NCI-H1105 (cell line): ENCODE measurements at places on chromosomes 5 and 9.

DNA sequence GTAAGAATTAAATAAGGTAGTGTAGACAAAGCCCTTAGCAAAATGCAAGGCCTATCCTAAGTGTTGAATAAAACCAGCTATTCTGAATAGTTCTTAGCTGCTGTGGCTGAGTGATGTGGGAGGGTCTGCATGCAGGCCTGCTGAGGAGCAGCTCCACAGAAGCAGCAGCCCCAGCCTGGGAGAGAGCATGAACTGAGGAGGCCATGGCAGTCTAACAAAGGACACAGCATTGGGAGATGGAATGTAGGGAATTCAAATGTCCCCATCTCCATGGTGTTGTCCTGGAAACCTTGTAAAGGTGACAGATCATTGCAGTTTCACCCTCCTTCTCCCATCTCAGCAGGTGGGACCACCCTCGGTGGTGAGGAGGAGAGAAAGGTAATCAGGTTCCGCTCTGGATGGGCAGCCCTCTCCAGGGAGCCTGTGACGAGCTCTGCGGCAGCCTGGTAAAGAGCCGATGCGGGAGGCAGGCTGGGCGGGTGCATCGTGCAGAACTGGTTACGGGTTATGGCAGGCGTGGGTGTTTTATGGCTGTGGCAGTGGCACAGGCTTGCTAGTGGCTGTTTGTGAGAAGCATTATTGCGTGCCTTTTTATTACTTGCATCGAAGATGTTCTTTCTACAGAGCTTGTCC is 199.9 kb upstream of the GLRA1 start:
- no peak for DNase-seq

DNA sequence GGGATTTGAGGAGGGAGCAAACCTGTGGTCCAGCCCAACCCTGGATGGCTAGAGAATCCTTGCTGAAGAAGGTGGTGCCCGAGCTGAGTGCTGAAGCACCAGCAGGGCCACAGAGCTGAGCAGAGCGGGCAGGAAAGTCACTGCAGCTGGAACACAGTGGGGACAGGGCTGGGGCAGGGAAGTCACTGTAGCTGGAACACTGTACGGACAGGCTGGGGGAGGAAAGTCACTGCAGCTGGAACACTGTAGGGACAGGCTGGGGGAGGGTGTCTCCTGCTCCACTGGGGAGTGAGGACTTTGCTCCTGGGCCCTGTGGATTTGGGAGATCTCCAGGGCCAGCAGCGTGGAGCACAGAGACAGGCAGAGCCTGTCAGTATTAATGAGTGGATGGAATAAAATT is 9.0 kb upstream of the SUSD3 start:
- no peak for DNase-seq

DNA sequence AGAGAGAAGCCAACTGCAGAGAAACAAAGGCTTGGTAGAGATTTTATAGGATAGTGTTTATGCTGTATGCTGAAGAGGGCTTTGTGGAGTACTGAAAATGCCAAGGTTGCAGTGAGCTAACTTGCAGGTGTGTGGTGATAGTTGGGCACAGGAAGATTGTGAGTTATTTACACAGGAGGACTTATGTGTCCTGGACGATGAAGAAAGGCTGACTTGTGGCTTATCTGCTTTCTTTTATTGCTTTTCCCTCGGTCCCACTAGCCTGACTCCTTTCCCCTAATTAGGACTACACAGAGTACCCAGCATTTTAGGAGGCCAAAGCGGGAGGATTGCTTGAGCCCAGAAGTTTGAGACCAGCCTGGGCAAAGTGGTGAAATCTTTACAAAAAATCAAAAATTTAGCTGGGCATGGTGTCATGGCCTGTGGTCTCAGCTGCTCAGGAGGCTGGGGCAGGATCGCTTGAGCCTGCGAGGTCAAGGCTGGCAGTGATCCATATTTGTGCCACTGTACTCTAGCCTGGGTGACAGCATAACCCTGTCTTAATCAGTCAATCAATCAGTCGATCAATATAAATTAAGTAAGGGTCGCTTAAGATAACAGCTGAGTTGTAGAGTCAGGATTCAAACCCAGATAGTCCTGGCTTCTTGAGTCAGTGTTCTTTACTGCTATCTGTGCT is 61.9 kb downstream of the UBE2R2 start:
- no peak for DNase-seq

DNA sequence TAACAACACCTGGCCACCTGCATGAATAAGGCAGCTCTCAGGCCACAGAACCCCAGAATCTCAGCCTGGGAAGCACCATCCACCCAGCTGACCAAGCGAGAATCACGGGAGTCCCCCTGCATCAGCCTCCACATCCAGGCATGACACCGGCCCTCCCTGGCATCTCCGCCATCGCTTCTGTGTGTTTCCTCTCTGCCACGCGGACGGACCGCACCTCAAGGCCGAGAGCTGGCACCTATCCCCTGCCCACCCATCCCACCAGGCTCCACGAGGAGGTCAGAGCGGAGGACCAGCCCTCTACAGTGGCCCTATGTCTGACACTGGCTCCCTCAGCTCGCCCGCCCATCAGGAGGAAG is 134.7 kb downstream of the COL23A1 start:
- DNase-seq, result no peak

- DNase-seq, result no peak
Observed at GRCh38 chr9:70195456-70195855, 63.3 kb upstream of the SMC5 start.

GRCh38 chr9:125700791-125701190 is 6.2 kb downstream of the MAPKAP1 start:
- no peak for DNase-seq

DNA sequence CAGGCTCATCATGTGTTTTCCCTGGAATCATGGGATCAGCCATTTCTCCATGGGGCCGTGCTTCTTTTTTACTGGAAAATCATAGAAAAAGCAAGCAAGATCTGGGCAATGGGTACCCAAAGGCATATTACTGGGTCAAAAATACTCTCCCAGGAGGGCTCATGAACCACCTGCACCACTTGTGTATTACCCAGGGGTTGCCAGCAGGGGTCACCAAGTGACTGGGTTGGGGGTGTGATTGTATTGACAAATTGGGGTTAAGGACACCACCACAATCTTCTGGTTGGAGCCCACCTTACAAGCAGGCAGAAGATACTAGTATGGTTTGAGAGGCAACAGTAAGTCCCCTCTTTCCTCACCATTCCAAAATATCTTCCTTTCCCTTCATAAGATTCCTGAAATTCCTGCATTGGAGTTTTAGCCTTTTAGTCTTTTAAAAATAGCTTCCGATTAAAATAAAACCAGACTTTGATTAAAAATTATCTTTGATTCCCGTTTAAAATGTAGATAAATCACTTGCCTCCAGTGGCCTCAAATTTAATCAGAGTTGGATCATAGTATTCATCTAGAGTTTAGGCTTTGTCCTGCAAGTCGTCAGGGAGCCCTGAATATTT is 603.3 kb downstream of the KIF4B start:
- no peak for DNase-seq

DNA sequence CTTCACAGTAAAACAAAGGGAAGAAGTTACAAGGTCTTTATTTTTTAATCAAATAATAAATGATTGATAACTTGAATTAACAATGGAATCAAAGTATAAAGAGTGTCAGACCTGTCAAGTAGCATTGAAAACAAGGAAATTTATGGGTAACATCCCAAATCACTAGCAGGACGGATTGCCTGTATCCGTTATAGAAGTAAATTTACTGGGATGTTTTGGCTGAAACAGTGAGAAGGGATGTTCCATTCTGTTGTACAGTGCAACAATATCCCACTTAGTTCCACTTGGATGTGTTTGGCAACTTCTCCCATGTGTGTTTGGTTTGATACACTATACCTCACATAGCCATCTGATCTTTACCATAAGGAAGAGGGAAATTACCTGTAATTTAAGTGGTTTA is 421.0 kb upstream of the CHD1 start:
- peak; percentile 3 for DNase-seq

DNA sequence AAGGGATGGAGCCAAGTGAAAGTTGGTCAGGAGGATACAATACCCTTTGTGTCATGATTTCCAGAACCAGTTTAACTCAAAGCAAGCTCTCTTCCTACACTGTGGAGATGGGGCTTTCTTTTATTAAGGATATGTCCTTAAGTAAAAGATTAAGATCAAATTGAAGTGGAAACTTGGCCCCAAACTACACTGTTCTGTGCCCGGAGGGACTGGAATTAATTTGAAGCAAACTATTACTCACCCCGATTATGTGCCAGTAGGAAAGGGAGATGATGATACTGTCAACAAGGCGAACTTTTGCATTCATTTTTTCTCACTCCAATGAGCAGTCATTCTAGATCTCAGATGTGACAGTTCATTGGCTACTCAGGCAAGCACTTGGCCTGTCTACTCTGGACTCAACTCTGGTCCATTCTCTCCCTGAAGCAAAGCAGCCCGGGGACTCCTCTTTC is 186.7 kb downstream of the NTRK2 start:
- no peak for DNase-seq

DNA sequence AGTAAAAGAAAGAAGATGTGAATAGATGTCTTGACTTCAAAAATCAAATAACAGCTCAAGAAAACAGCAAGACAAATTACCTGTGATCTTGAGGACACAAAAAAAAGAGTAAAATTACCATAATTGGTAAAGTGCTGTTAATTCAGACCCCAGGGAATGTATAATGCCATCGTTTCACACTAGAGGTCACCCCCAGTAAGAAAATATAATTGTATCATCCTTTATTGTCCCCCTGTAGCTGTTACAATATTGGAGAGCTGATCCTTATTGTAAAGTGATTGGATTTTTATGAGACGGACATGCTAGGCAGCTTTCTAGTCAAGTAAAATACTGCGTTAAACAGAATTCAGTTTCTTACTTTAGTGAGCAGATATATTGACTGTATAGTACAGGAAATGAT is 377.0 kb downstream of the TLE1 start:
- no peak for DNase-seq

GRCh38 chr9:99354104-99354503 is 132.0 kb downstream of the SEC61B start:
- DNase-seq, result no peak

DNA sequence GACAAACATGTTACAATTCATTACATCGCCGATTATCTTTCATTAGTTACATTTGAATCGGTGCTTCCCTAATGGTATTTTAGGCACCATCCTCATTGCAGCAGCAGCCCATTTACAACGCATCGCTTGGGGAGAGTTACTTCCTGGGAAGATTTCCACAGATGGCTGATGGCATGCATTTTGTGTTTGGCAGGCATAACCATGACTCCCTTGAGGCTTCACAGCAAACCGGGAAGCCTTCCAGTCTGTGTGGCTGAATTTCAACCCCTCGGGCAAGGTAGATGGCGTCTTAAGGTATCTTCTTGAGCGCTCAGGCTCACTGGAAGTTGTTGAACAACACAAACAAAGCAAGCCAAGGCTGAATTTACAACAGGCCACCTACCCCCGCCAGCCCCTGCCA is 1.6 kb upstream of the DNAH5 start:
- no peak for DNase-seq

- DNase-seq, result no peak
Observed at GRCh38 chr5:74667396-74667795, 17.6 kb upstream of the HEXB start.

DNA sequence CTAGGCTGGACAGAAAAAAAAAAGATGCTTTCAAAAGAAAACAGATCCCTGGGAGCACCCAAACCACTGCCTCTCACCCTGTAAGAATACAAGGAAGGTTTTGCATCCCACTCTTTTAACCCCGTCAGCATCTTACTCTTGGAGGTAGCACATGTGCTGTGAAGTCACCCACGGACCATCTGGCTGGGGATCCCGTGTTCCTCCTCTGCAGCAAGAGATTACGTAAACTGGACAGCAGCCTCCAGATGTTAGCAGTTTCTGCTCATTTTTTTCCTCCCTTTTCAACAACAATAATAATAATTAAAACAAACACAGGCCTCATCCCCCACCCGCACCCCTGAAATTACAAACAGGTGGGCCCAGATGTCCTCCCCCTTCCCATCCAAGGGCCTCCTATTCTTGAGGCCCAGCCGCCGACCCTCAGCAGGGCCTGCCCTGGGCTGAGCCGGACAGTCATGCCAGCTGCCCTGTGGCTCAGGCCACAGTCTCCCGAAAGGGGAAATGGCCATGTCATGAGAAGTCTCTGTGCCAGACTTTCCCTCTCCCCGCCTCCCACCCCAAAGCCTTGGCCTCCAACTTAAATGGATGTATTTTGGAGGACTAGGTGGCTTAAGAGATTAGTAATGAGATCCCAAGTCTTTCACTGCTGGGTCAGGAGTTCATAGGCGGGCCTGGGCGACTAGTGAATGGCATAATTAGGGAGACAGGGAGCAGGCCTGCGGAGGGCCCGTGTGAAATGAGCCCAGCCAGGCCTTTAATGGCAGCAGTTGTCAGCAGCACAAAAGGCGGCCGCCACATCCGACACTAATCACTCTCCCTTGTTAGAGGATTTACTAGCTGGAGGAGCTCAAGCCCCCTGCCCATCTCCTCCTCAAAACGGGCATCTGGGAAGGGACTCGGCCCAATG is 165.1 kb downstream of the PAPPA start:
- no peak for DNase-seq

DNA sequence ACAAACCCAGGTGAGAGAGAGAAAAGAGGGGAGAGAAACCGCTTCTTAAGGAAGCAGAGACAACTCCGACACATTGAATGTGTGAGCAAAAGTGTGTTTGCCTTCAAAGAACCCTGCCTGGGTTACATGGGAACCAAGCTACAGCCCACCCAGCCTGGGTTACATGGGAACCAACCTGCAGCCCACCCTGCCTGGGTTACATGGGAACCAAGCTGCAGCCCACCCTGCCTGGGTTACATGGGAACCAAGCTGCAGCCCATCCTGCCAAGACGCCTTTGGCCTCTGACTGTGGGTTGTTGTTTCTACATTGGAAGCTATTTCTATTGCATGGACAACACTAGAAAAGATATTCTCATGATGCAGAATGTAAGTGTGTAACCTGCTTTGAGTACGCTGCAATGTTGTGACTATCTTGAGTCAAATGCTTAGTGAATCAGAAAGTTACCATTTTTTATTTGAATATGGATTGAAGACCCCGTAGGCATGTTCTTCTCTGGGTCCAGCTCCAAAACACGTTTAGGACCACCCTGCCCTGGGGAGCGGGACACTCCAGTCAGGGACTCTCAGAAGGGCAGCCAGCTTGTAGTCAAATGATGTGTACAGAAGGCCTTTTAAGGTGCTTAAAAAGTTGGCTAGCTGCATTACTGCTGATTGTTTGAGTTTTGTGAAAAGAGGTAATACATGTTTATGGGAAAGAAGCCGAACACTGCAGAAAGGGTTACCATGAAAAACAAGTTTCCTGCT is 39.1 kb upstream of the UNC5A start:
- no peak for DNase-seq

GRCh38 chr5:93510626-93511380 is 70.2 kb downstream of the NR2F1-AS1 start:
- DNase-seq, result no peak

GRCh38 chr9:19618816-19619215 is 170.0 kb downstream of the SLC24A2 start:
- peak; percentile 8 for DNase-seq

GRCh38 chr5:54217826-54218503 is 92.4 kb downstream of the ARL15 start:
- DNase-seq, result peak; percentile 32

GRCh38 chr9:113921396-113921925 is 45.4 kb downstream of the ZNF618 start:
- DNase-seq, result no peak

DNA sequence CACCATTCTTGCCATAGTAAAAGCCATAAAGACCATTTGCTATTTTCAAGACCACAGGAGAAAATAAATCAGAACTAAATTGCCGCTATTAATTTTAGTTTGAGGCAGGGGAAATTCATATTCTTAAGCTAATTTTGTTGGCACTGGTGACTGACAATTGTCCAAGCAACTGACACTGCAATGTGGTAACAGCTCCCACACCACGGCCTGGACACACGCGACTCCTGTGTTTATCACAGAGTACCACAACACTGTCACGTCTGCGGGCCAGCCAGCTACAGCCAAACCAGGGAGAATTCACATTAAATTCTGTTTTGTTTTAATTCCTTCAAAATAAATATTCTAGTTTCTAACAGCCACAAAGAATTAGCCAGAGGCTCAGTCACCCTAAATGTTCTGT is 481.9 kb downstream of the CTNND2 start:
- no peak for DNase-seq
